NCI-H2227 treated with DMSO at 0.1 percent for 48 hours (cell line): ENCODE measurements at places on chromosomes 16 and 17.

- no peak for DNase-seq
Measured at GRCh38 chr16:30359871-30360170, 4.7 kb upstream of the CD2BP2 start.

- no peak for DNase-seq
Measured at GRCh38 chr17:81638683-81639082, 1.7 kb downstream of the TSPAN10 start.

- no peak for DNase-seq
Measured at GRCh38 chr17:63390090-63390489, 56.0 kb downstream of the CYB561 start.

GRCh38 chr16:4093495-4094126 lies 22.6 kb downstream of the ADCY9 start:
- peak; percentile 29 for DNase-seq

DNA sequence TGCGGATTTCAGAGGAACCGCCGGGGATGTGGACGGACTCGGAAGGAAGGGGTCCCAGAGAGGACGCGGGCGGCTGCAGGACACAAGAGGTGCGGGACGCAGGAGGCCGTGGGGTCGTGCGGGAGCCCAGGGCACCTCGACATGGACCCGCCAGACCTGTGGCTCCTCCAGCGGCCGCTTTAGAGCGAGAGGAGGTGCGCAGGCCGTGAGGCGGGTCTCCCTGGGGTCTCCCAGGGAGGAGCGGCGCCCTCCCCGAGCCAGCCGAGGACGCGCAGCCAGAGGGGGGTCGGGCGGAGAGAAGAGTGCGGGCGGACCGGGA lies 6.8 kb upstream of the FLYWCH1 start:
- DNase-seq: no peak

- no peak for DNase-seq
Measured at GRCh38 chr17:4189280-4189679, 46.3 kb downstream of the CYB5D2 start.

GRCh38 chr17:82553210-82553930 lies 33.8 kb downstream of the FOXK2 start:
- DNase-seq: no peak

DNA sequence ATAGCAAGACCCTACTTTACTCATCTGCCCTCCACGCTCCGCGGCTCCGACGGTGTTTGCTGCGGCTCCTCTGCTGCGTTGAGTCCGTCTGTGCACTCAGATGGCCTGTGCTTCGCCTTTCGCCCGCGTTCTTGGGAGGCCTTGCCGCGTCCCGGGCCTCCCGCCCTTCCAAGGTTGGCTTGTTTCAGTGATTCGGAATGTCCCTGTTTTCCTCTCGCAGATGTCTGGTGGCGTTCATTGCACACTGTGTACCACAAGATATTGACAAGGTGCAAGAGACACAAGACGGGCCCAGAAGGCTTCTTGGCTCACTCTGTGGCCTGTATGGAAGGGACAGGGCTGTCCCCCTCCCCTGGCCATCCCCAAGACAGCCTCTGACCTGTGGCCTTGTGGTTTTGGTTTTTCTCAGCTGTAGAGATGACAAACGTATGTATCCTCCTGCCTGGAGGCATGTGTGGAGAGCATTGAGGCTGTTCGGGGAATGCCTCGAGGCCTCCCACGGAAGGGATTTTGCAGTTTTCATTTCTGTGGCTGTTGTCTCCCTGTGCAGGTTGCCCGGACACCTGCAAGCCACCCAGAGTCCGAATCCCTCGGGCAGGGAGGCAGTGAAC lies 15.4 kb downstream of the MGRN1 start:
- DNase-seq: no peak

- peak; percentile 59 for DNase-seq
Measured at GRCh38 chr16:2511128-2511800, 2.5 kb upstream of the ATP6V0C start.

DNA sequence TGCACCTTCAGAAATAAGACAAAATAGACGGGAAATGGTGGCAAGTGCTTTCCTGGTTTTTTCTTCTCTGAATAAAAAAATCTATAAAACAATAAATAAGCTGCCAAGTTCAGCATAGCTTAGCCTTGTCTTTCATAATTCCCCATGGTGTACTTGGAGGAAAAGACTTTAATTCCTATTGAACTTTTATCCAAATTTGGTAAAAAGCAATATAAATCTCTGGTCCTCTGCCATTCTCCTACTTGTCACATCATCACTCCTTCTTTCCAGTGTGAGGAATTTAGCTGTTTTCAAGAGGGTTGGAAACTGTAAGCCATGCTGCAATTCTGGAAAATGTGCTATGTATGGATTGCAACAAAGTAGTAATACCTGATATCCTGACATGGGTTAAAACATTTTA lies 551.8 kb upstream of the KIF2B start:
- DNase-seq: no peak
